ENCODE measurements at places on chromosomes 3 and 15.
A peak's percentile ranks its signal among the peaks of the same experiment; 100 is the strongest.

DNA sequence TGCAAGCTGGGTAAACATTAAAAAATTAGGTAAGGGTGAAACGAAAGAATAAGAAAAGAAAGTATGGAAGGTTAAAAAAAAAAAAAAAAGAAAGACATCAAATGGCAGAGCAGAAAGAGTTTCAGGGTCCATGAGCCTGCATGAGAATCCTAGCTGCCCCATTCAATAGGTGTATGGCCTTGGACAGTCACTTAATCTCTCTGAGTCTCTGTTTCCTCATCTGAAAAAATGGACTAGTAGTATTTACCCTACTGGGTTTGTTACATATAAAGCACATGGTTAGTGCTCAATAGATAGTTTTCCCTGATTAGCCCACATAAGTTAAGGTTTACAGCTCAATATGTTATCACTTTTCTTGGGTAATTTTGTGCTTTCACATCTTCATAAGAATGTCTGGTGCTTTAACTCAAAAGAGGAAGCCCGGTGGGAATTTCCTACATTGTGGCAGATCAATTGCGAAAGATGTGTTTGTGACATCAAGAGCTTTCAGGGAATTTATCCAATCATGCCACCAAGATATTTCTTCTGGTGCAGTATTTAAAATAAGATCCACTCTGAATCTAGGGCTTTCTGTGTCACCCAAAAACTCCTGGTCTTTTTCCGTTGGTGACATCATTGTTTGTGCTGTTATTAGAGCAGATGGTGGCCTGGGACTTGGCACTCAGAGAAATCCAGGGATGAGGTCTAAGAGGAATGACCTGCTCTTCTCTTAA, 57.2 kb upstream of the UBE2E1 start:
- no peak for DNase-seq

DNA sequence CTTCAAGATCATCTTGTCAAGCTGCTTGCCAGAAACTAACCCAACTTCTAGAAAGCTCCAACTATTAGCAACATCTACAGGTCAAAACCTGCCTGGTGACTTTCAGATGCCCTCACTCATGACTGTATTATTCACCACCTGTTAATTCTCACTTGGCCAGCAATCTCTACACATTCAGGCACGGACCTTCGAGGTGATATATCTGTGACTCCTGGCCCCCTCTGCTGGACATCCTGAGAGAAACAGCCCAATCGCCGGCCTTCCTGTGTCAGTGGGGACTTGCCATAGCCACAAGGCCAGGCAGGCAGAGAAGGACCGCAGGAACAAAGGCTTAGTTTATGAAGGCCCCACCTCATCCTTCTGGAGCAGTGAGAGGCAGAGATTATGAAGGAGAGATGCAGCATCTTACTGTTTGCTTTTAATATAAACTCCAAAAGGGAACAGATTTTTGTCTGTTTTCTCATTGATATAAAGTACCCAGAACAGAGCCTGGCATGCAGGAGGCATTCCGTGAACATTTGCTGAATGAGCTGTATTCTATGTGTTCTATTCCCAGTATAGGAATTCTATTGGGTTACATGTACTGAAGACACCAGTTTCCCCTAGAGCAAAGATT, 24.4 kb upstream of the OCA2 start:
- peak; percentile 70 for DNase-seq

DNA sequence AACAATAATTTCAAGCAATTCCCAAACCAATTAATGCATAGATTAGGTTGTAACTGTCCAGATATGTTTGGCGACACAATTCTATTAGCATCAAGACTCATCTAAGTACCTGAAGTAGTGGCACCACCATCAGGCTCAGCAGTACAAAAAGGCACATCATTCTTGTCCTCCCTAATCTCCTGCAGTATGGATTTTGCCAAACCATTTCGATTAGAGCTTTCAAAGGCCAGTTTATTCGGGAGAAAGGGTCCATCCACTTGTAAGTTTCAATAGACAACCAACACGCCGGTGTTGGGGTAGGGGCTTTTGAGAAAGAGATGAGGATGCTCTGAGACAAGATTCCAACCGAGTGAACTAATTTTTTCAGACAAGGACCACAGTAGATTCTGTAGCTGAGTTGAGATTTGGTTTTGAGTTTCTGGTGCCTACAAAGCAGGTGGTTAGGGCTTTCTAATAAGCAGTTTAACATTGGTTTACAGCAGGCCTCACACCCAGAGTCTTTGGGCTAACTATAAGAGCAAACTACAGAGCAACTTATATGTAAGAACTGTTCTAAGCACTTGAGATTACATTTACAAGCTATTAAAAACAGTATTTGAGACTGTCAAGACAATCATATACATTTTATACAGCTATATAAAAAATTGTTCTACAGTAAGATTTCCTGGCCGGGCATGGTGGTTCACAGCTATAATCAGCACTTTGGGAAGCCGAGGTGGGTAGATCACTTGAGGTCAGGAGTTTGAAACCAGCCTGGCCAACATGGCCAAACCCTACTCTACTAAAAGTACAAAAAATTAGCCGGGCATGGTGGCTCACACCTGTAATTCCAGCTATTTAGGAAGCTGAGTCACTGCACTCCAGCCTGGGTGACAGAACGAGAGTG, 4.5 kb downstream of the RPL22L1 start:
- DNase-seq, result no peak

DNA sequence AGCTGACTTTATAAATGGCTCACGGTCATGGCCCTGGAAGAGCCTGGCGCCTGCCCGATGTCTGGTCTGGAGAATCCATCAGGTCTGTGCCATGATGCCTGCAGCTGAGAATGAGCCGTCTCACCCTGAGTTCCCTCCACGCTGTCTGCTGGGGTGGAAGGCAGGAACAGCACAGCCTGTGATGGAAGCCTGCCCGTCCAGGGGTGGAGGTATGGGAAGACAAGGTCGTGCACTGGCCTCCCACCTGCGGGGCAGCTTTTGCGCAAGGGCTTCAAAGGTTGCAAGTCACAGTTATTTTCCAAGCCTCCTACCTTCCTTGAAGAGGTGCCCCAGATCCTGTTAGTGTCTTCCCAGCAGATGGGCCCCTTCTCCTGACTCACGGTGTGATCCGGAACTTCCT, 275.5 kb downstream of the FAM43A start:
- DNase-seq, result no peak

DNA sequence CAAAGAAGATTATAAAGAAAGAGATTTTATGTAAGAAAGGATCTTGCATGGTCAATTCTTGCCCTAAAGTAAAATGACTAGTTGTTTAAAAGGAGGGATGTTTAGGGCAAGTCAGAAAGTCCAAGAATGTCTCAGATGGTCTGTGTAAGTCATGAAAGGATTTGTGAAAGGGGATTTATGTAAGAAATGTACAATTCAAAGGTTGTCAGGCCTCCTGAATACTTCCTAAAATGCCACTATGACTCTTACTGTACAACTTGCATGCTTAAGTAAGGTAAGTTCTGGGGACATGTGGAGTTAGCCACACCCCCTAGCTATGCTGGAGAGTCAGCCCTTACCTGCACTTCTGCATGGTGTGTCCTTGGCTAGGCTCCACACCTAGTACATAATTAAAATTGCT, 328.9 kb upstream of the TGFBR2 start:
- DNase-seq, result no peak

GRCh38 chr15:85589851-85590250, 204.9 kb downstream of the KLHL25 start:
- no peak for DNase-seq

- no peak for DNase-seq
These were observed 680.8 kb upstream of the CFAP20DC start for GRCh38 chr3:59730591-59730990.

DNA sequence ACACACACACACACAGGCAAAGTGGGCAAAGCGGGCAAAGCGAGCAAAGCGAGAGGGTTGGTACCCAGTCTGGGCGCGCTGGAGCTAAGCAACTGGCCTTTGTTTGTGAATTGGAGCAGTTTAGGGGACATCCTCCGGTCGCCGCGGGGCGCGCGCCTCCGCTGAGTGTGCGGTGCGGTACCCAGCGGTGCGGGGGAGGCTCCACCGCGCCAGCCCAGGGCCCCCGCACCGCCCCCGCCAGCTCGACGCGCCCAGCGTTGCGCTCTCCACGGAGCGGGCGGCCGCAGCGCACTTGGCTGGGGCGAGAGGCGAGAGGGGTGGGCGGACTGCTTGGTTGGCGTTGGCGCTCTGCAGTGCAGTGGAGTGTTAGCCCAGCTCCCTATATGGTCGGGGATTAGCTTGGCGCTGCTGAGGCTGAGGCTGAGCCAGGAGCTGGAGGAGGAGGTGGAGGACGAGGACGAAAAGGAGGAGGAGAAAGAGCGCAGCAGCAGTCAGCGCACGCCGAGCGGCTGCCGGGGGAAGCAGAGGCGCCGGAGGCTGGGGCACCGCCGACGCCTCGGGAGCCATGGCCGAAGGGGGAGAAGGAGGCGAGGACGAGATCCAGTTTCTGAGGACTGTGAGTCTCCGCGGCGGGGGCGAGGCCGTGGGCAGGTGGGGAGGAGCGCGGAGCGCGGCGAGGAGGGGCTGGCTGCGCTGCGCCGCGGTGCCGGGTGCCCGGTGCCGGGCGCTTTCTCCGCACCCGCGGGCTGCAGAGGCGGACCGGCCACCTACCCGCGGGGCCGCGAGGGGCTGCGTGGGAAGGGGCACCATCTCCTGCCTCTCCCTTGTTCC, at the start of gene RYR3:
Gene RYR3, plus strand, starts transcription at position 487 of the 831 bp plus-strand sequence. Its CDS starts 79 bp downstream, at position 566.
- peak; percentile 44 for DNase-seq

- DNase-seq, result peak; percentile 83
These were observed at the start of gene MST1R for GRCh38 chr3:49903451-49904424. Gene MST1R, minus strand, starts transcription at chr3:49903873. Its CDS starts 264 bp downstream, at chr3:49903609.

DNA sequence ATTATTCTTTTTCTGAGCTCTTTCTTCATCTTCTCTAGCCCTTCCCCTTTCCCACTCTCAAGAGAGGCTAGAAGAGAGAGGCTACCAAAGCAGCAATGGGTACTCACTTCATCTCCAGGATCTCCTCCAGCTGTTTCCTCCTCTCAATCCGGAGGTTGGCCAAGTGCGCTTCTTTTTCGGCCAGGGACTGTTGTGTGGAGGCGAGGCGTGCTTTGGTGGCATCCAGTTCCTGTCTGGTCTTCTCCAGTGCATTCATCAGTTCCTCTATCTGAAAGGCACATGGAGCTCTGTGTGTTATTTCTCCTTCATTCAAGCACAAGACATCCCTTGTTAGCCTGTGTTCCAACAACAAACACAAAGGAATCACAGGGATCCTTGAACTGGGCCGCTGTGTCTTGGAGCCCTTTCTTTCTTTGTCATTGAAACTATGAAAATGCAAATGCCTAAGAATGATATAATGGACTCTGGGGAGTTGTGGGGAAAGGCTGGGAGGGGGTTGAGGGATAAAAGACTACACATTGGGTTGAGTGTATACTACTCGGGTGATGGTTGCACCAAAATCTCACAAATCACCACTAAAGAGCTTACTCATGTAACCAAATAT, 401.3 kb upstream of the WNT5A start:
- DNase-seq, result no peak

GRCh38 chr3:123154020-123154985, 47.4 kb upstream of the SEC22A start:
- DNase-seq, result no peak

DNA sequence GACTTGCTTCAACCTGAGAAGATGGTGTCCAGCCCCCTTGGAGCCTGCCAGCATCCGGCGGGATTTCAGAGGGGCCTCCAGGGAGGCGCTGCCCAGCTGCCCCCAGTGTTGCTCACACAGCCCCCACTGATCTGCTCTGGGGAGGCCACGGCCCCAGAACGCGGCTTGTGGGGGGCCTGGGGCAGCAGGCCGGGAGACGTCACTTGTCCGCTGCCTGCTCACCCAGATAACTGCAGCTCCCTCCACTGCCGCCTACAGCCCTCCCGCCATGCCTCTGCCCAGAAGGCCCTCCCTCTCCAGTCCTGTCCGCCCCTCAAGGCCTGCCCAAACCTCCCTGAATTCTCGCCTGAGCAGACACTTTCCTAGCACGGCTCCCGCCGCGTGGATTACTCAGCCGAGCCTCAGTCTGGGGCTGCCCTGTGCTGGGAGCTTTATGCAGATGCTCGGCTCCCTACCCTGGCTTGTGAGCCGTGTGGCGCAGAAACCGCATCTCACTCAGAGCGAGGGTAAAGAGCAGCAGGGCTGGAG, 17.2 kb upstream of the ADIPOQ start:
- DNase-seq, result no peak

- no peak for DNase-seq
These were observed 22.0 kb downstream of the USP3 start for GRCh38 chr15:63526401-63526800.

DNA sequence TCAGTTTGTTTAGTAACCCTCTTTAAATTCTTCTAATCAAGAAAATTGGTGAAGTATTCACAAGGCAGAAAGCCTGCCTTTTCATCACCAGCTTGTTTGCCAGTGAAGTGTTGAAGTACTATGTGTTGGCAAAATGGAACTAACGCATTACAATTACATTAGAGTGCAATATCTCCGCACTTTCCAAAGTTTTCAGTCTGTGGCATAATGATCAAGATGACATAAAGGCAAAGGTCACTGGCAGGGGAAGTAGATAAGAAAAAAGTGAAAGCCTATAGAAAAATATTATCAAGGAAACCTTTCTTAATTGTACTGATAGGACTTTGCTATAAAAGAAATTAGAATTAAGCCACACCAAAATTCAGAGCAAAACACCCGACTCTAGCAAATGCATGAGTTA, 25.0 kb upstream of the TM4SF1 start:
- DNase-seq, result no peak

DNA sequence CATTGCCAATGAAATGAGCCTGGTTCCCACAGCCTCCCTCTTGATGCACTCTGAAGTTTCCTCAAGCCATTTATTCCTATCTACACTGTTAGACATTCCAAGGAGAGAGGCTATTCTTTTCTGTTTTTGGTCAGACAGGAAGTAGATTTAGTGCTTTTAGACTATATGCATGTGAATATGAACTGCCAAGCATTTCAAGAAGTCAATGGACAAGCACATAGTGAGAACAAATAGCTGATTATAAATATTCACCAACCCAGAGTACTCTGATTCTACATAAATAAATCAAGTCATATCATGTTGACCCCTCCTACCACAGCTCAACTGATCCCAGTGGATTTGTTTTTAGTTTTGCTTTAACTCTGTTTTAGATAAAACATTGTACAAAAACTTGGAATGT, 412.5 kb upstream of the RARB start:
- DNase-seq, result no peak

GRCh38 chr3:37093481-37093880, 80.9 kb downstream of the LRRFIP2 start:
- no peak for DNase-seq

DNA sequence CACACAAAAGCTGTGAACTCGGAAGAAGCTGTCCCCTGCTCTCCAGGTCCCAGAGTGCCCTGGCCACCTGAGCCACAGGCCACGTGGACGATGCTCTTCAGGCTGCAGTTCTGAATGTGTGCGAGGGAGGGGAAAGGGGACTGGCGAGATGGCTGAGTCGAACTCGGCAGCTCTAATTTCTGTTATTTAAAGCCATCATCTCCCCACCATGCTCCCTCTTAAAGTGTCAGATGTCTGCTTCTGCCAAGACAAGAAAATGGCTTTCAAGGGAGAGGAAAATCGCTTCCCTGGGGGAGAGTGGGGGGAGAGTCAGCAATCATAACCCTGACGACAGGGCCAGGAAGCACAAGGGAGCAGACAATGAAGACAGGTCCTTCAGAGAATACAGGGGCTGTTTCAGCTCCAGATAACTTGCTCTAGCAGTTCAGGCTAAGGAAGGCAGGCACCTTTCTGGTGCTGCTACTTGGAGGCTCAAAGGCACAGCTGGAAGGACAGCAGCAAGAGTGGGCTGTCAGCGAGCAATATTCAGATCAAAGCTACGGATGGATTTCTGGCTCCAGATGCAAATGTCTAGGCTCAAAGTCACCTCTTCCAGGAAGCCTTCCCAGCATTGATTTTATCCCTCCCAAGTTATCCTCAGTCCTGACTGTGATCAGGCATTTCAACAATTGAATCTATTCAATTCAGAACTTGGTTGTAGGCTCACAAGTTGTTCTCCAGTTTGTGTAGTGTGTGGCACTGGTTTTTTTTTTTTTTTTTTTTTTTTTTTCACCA, 15.5 kb upstream of the CCDC33 start:
- peak; percentile 17 for DNase-seq

Data from NCI-H2081 (cell line).